ENCODE measurements at places on chromosomes 2 and 18.
A peak's percentile ranks its signal among the peaks of the same experiment; 100 is the strongest.

DNA sequence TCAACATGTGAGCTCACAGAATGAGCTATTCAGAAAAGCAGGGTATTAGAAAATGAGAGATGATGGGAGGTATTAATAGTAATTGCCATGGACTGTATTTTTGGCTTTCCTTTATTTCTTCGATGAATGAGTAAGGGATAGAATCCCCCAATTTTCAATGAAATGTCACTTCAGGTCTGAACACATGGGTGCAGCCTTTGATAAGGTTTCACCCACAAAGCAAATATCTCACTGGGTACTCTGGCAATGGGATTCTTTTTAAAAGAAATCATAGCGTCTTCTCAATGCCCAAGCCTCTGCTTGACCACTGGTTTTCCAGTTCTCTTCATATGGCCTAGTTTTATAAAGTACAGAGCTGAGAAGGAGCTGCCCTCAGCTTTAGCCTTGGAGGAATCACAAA, 610.5 kb upstream of the FANCL start:
- no peak for DNase-seq
- H3K4me3 ChIP-seq: no peak overlapping the region
- H3K27me3 ChIP-seq: no peaks in the 10 kb centered on the region
- H3K4me1 ChIP-seq: no peaks in the 10 kb centered on the region

DNA sequence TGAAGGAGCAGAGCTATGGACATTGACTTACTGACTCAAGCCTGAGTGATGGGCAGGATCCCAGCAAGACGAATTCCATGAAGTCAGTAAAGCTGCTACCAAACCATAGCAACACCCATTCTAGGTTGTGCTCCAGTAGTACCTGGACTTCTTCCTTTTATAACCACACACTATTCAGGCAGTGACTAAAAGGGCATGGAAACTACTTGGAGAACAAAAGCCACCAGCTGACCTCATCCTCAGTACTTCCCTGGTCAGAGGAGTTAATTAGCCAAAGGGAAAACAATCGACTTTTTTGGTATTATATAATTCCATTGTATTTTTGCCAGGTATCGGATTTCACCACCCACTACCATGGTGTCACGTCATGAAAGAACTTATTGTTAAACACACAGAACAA, 237.1 kb downstream of the TTC32 start:
- H3K4me1 ChIP-seq: no peaks in the 10 kb centered on the region
- H3K27me3 ChIP-seq: no peaks in the 10 kb centered on the region

- H3K27ac ChIP-seq: no peak overlapping the region
- no peaks in the 10 kb centered on the region for H3K4me1 ChIP-seq
These were observed 117.0 kb downstream of the MGAT5 start for GRCh38 chr2:134370655-134371445.

DNA sequence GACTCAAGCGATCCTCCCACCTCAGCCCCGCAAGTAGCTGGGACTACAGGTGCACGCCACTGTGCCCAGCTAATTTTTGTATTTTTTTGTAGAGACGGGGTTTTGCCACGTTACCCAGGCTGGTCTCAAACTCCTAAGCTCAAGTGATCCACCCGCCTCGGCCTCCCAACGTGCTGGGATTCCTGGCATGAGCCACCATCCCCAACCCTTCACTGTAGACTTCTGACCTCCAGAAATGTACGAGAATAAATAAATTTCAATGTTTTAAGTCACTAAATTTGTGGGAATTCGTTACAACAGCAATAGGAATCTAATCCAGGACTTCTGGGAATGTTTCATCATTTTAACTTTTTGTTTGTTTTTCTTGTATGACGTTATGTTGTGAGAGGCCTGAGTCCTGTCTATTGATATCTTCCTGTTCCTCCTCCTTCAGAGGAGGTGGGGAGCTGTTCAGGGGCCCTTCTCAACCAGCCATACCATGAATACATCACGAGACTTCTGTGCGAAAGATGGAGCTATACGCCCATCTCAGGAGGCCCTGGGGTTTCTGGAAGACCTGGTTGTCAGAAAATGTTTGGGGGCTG, 40.0 kb downstream of the TEX44 start:
- H3K27ac ChIP-seq: peak overlapping the region; percentile 46
- no peaks in the 10 kb centered on the region for H3K27me3 ChIP-seq
- peaks cover 21% of the 10 kb centered on the region for H3K4me1 ChIP-seq
- no peaks in the 10 kb centered on the region for H3K36me3 ChIP-seq
- H3K4me3 ChIP-seq: no peak overlapping the region

- H3K36me3 ChIP-seq: peaks cover 7% of the 10 kb centered on the region
- H3K4me1 ChIP-seq: peaks cover 27% of the 10 kb centered on the region
- no peaks in the 10 kb centered on the region for H3K27me3 ChIP-seq
- no peak overlapping the region for H3K4me3 ChIP-seq
- no peak overlapping the region for H3K27ac ChIP-seq
These were observed 5.6 kb downstream of the ITGB1BP1 start for GRCh38 chr2:9417725-9418124.

GRCh38 chr18:4286256-4286655, 168.9 kb downstream of the DLGAP1 start:
- no peak overlapping the region for H3K27ac ChIP-seq
- H3K4me3 ChIP-seq: no peak overlapping the region
- no peaks in the 10 kb centered on the region for H3K4me1 ChIP-seq
- H3K27me3 ChIP-seq: peaks cover 2% of the 10 kb centered on the region
- no peak for DNase-seq
- H3K36me3 ChIP-seq: no peaks in the 10 kb centered on the region

DNA sequence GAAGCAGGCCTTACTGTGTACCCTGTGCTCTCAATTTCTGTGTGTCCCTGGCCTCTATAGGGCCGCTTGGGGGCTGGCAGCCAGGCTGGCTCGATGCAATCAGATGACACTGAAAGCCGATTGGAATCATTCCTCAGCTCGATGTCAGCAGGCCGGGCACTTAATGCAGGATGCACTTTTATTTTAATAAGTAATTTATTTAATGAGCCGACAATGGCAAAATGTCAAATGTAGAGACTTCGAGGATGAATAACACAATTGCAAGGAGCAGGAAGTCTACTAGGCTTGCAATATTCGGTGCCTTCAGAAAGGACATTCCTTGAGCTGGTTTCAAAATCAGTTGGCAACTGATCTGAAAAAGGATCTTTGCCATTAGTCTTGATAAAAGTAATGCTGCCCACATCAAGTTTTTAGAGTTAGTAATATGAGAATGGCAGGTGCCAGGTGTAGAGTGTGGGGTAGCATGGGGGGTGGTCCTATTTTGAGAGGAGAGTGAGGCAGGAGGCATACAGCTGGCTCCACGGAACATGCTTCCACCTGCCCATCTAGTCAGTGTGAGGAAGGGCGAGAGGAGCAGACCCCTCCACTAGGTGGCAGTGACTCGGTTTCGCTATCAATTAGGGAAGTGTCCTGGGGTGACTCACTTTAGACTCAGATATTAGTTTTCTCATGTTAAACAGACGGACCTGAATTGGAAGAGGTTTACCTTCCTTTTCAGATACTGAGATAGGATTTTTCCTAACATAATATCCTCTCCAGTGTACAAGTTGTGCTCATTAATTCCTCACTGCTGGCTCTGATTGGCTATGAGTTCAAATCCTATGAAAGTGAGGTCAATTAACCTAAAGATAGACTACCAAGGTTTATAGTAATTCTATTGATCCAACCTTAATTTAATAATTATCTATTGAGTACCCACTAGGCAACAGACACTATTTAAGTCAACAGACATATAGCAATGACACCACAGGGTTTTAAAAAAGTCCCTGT, 80.9 kb downstream of the NABP1 start:
- no peak overlapping the region for H3K27ac ChIP-seq
- no peak for DNase-seq
- H3K4me1 ChIP-seq: no peaks in the 10 kb centered on the region
- no peaks in the 10 kb centered on the region for H3K27me3 ChIP-seq
- no peak overlapping the region for H3K4me3 ChIP-seq

GRCh38 chr2:236871500-236872001, 214.1 kb upstream of the COPS8 start:
- H3K36me3 ChIP-seq: no peaks in the 10 kb centered on the region
- no peaks in the 10 kb centered on the region for H3K27me3 ChIP-seq
- H3K4me3 ChIP-seq: no peak overlapping the region
- no peaks in the 10 kb centered on the region for H3K4me1 ChIP-seq
- peak; percentile 86 for DNase-seq

- H3K27me3 ChIP-seq: no peaks in the 10 kb centered on the region
- H3K36me3 ChIP-seq: no peaks in the 10 kb centered on the region
- H3K27ac ChIP-seq: no peak overlapping the region
- DNase-seq: no peak
These were observed 109.8 kb downstream of the ADCYAP1 start for GRCh38 chr18:1014509-1014908.

DNA sequence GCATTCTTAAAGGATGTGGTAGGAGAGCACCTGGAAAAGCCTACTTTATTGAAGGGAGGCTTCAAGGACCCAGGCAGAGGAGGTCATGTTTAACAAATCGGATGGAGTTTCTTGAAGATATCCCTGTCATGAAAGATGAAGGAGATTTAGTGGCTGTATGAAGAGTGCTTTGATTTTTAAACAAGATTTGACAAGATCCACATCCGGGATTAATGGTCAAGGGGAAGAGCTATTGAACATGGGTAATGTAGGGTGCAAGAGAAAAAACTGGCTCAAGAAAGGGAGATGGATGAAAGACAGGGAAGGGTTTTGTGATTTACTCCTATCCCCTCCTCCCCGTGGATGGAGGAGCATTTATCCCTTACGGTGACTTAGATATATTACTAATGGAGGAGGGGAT, 113.1 kb upstream of the OSR1 start:
- DNase-seq: no peak
- no peak overlapping the region for H3K4me3 ChIP-seq
- no peak overlapping the region for H3K27ac ChIP-seq
- no peaks in the 10 kb centered on the region for H3K27me3 ChIP-seq

DNA sequence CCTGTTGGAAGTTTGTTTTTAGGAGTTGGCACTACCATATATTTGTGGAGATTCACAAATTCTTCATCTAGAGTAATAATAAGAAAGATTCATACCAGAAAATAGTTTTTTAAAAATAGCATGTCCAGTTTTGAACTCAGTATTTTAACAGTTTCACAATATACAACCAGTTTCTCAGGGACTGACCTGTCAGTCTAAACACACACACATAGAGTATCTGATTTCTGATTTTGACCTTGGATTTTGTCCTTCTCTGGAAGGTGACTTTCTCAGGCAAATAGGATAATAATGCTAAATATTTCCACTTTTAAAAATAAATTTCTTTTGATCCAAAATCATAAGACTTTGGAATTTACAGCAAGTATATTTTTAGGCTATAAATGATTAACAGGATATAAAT, 32.0 kb downstream of the MFSD6 start:
- H3K4me1 ChIP-seq: peaks cover 31% of the 10 kb centered on the region
- DNase-seq: no peak
- H3K4me3 ChIP-seq: no peak overlapping the region
- no peak overlapping the region for H3K27ac ChIP-seq
- peaks cover 18% of the 10 kb centered on the region for H3K36me3 ChIP-seq

DNA sequence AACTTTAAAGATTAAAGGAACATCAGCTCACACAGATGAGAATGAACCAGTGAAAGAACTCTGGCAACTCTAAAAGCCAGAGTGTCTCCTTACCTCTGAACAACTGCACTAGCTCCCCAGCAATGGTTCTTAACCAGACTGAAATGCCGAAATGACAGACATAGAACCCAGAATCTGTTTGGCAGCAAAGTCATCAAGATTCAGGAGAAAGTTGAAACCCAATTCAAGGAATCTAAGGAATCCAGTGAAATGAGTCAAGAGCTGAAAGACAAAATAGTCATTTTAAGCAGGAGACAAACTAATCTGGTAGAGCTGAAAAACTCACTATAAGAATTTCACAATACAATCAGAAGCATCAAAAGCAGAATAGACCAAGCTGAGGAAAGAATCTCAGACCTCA, 72.0 kb downstream of the STRADB start:
- H3K4me1 ChIP-seq: no peaks in the 10 kb centered on the region
- H3K27ac ChIP-seq: no peak overlapping the region
- H3K36me3 ChIP-seq: no peaks in the 10 kb centered on the region
- no peaks in the 10 kb centered on the region for H3K27me3 ChIP-seq
- H3K4me3 ChIP-seq: no peak overlapping the region

- H3K36me3 ChIP-seq: no peaks in the 10 kb centered on the region
- no peaks in the 10 kb centered on the region for H3K27me3 ChIP-seq
- H3K4me1 ChIP-seq: no peaks in the 10 kb centered on the region
- H3K4me3 ChIP-seq: no peak overlapping the region
- H3K27ac ChIP-seq: no peak overlapping the region
These were observed 38.4 kb downstream of the SLC9A2 start for GRCh38 chr2:102657770-102658169.
